ENCODE measurements at places on chromosomes 7 and 10.

GRCh38 chr10:43372765-43373361, 1.4 kb downstream of the FXYD4 start:
- DNase-seq = no peak

DNA sequence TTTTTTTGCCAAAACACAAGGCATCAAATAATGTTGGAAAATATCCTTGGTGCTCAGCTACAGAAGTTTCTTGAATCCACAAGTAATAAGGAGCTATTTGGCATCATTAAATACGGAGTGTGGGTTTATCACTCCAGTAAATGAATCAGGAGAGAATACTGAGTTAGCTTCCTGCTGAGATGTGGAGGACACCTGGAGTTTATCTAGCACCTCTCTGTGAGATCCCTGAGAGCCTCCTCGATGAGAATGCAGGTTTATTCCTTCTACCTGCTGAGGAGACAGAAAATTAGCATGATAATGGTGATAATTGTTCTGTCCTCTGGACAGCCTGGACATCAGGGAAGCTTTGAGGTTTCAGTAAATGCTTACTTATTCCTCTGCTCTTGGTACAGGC, 40.5 kb downstream of the NRG3 start:
- DNase-seq = no peak

DNA sequence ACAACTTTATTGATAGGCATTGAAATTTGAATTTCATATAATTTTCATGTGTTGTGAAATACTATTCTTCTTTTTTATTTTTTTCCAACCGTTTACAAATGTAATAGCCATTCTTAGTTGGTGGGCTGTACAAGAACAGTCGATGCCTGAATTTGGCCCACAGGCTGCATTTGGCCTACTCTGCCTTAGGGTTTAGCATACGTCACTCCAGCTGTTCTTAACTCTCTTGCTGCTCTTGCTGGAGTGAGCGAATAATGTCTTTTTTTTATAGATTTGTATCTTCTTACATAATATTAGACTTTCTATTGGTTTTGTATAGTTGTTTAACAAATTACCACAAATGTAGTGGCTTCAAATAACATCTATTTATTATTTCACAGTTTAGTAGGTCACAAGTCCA, 163.4 kb upstream of the MKI67 start:
- no peak for DNase-seq

- DNase-seq = peak; percentile 44
Observed at GRCh38 chr7:132536654-132537395, 39.4 kb downstream of the PLXNA4 start.

DNA sequence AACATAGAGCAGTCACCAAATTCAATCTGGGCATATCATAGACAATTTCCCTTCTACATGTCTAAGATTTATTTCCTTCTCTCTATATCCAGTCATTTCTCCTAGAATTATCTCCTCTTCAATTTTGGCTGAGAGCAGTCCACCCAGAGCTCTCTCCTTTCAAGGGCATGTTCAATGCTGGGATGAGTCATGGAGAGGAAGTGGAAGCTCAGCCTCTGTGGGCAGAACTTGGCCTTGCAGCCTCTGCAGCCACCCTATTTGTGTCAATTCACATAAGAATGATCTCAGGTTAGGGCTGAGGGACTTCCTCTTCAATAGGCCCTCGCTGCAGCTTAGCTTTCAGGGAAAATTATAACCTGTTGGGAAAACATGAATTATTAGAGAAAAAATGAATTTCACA, 560.8 kb downstream of the POM121L12 start:
- DNase-seq = no peak

GRCh38 chr7:31553661-31554081, 39.8 kb downstream of the ITPRID1 start:
- no peak for DNase-seq

GRCh38 chr10:48551861-48552591, 52.8 kb downstream of the ARHGAP22 start:
- DNase-seq = peak; percentile 57

DNA sequence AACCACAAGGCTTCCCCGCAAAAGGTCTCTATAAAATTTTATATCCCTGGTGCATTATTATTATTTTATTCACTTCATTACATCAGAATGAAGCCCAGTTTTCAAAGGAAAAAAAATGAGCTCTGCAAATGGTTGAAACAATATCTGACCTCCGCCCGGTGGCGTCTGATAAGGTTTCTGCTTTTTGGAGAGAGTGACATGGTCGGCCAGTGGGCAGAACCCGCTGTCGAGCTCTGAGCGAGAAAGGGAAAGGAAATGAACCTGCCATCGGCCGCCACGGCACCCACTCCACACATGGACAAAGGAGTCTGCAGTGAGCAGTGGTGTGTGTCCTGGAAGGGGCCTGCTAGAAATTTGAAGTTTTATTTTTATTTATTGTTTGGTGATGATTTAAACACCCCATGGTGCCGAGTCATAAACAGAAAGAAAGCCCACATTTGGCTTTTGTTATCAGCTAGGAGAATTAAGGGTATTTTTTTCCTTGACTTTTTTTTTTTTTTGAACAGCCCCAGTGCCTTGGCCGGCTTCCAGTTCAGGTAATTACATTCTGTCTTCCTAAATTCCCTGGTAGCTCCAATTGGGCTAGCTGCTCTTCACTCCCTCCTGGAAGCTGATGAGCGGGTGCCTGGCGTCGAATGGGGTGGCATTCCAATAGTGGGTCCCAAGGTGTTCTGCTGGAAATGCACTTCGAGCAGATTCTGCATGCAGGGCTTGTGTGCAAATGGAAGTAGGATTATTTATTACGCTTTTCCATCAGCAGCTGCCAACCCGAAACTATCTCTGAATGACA, 149.4 kb upstream of the MKI67 start:
- no peak for DNase-seq

- no peak for DNase-seq
Observed at GRCh38 chr10:84876116-84876999, 548.0 kb downstream of the CCSER2 start.

- DNase-seq = peak; percentile 10
Observed at GRCh38 chr10:98589691-98590090, 143.0 kb upstream of the HPS1 start.

GRCh38 chr7:130951976-130952876, 218.2 kb upstream of the KLF14 start:
- DNase-seq = no peak

DNA sequence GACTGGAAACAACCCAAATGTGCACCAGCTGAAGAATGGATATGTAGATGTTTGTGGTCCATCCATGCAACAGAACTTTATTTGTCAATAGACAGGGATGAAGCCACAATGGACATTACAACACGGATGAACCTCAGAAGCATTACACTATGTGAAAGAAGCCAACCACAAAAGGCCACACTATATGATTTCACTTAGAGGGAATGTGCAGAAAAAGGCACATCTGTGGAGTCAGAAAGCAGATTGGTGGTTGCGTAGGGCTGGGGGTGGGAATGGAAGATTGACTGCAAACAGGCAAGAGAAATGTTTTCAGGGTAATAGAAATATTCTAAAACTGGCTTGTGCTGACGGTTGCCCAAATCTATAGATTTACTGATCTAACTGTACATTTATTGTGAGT, 34.3 kb upstream of the WASHC2A start:
- peak; percentile 77 for DNase-seq

DNA sequence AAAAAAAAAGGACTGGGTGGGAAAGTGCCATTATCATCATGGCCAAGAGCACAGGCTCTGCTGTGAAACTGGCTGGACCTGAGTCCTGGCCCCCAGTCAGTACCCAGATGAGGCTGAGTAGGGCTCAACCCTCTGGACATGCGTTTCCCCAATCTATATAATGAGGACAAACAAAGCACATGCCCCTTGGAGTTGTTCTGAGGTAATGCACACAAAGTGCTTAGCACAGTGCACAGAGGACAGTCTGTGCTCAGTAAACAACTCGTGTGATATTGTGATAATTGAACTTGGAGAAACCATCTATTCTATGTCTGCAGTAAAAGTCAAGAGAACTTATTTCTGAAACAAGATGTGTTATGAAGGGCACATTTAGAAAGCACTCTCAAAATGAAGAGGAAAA, 138.8 kb downstream of the KCNMA1 start:
- no peak for DNase-seq

DNA sequence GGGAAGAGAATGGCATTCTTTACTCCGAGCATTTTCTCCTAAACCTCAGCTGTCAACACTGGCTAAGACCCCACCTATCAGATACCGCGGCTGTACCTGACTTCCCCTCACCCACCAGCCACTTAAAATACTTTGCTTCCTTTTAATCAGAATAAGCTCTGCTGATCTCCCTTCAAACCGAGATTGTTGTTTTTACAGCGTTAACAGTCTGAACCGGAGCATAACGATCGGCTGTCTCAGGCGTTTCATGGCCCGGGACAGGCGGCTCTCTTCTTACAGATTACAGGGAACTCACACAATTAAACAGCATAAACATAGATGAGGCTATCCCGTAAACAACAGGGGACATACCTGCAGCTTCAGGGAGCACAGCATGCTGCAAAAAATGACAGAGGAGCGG, 174.3 kb upstream of the RNF32 start:
- DNase-seq = no peak

DNA sequence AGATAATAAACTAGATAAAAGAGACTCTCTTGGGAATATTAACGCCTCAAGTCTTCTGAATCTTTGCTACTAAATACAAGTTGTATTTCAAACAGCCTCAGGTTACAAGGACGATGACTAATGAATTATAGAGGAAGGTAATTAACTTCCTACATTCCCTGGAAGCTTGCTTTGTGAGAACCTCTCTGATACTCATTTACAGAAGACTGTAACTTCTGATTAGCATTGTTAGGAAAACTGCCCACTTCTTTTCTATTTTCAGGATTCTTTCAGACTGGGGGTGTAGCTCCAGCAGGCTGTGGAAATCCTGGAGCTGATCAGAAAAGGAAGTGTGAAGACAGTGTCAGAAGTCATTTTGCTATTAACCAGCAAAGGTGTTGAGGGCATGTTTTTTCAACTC, 316.7 kb upstream of the NPSR1 start:
- DNase-seq = no peak

GRCh38 chr10:17199351-17199804, 2.1 kb downstream of the TRDMT1 start:
- peak; percentile 72 for DNase-seq

GRCh38 chr10:60176925-60177324, 212.8 kb downstream of the ANK3 start:
- no peak for DNase-seq

DNA sequence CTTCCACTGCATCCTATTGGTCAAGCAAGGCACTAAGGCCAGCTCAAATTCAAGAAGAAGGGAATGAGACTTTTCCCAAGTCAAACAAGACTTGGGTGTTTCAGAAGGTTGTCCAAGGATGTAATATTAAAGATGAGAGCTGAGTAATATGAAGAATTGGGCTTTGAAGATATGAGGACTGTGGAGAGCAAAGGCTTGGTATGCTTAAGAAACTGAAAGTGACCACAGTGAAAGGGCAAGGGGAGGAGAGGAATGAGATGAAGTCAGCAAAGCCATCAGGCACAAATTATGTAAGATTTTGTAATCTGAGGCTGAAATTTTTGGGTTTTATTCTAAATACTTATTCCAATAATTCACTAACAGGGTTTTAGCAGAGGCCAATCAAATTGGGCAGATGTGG, 38.6 kb upstream of the NPY start:
- no peak for DNase-seq

- DNase-seq = peak; percentile 78
Observed at GRCh38 chr10:113305871-113306270, 247.0 kb upstream of the HABP2 start.

- DNase-seq = peak; percentile 8
Observed at GRCh38 chr7:78090616-78091015, 292.0 kb downstream of the PHTF2 start.

GRCh38 chr10:92479547-92479946, 94.3 kb downstream of the IDE start:
- no peak for DNase-seq
